ENCODE measurements at places on chromosomes 1 and 21.

- DNase-seq, result no peak
Measured at GRCh38 chr1:9901148-9902059, 8.7 kb downstream of the CTNNBIP1 start.

- no peak for DNase-seq
Measured at GRCh38 chr1:166691476-166691875, 147.8 kb upstream of the POGK start.

GRCh38 chr1:48048064-48048463 is 50.9 kb upstream of the TRABD2B start:
- no peak for DNase-seq

DNA sequence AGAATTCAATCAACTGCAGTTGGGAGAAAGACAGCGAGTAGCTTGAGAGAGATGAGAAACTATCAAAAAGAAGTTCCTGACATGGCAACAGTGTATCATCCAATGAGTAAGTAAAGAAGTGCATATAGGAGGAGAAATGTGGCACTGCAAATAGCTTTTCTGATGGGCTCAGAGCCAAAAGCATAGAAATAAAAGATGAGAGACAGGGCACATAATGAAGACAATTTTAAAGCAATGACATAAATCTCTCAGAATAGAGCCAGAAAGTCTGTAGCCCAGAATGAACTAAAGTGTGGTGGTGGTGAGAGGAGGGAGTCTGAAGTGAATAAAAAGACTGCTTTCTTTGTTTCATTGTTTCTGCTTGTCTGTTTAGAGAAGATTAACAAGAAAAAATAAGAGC is 34.3 kb downstream of the TNFSF18 start:
- DNase-seq, result no peak

- DNase-seq, result no peak
Measured at GRCh38 chr1:151492120-151492519, 19.1 kb upstream of the CGN start.

Measured in NCI-H1436 treated with DMSO at 0.1 percent for 48 hours (cell line).